ENCODE measurements at places on chromosomes 13 and 19. TPM values are rescaled to one million over a fixed set of nuclear protein-coding genes. Genes with fewer than 3 reads are reported as not detected.

DNA sequence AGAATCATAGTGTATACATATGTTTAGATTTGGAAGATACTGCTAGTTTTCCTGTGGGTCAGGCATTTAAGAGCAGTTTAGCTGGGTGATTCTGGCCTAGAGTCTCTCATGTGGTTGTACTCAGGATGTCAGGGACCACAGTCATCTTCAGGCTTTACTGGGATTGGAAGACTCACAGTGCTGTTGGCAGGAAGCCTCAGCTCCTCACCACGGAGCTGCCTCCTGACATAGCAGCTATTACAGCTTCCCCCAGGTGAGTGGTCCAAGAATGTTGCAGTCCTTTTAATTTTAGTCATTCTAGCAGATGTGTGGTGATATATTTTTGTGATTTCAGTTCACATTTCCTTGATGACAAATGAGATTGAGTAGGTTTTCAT lies 16.9 kb upstream of the GPR18 start:
- H3K4me3 ChIP-seq, result no peak overlapping the region
- no peak overlapping the region for H3K27ac ChIP-seq
- H3K4me1 ChIP-seq, result no peaks in the 10 kb centered on the region
- H3K36me3 ChIP-seq, result peaks cover 8% of the 10 kb centered on the region

- H3K4me1 ChIP-seq, result peaks cover 15% of the 10 kb centered on the region
- no peak overlapping the region for H3K4me3 ChIP-seq
- no peak for DNase-seq
- H3K27me3 ChIP-seq, result peaks cover 5% of the 10 kb centered on the region
- no peak overlapping the region for H3K27ac ChIP-seq
- peaks cover 8% of the 10 kb centered on the region for H3K36me3 ChIP-seq
Observed at GRCh38 chr13:25904830-25905229, 147.0 kb downstream of the SHISA2 start.

DNA sequence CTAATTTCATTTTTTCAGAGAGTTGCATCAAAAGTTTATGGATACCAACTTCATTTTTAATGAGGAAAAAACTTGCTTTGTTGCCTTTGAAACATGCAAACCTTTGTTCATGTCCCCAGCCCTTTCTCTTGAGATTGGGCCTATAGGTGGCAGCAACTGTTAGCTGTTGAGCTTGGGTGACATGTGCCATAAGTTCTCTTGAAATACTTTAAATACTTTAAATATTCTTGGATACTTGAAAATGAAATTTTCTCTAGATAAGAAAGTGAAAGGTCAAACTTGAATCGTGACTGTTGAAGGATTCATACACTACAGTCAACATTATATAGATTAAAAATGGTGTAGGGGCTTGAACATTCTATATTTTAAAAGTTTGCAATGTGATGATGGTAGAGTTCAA lies 294.9 kb downstream of the NDFIP2 start:
- no peaks in the 10 kb centered on the region for H3K36me3 ChIP-seq
- H3K27ac ChIP-seq, result no peak overlapping the region
- DNase-seq, result peak; percentile 26
- no peaks in the 10 kb centered on the region for H3K27me3 ChIP-seq
- no peak overlapping the region for H3K4me3 ChIP-seq
- H3K4me1 ChIP-seq, result peaks cover 4% of the 10 kb centered on the region

- peaks cover 16% of the 10 kb centered on the region for H3K36me3 ChIP-seq
- no peak for DNase-seq
- peaks cover 6% of the 10 kb centered on the region for H3K4me1 ChIP-seq
- peaks cover 17% of the 10 kb centered on the region for H3K27me3 ChIP-seq
- H3K4me3 ChIP-seq, result peak overlapping the region; percentile 64
Observed at GRCh38 chr19:17219286-17219685, 4.1 kb downstream of the USE1 start.

DNA sequence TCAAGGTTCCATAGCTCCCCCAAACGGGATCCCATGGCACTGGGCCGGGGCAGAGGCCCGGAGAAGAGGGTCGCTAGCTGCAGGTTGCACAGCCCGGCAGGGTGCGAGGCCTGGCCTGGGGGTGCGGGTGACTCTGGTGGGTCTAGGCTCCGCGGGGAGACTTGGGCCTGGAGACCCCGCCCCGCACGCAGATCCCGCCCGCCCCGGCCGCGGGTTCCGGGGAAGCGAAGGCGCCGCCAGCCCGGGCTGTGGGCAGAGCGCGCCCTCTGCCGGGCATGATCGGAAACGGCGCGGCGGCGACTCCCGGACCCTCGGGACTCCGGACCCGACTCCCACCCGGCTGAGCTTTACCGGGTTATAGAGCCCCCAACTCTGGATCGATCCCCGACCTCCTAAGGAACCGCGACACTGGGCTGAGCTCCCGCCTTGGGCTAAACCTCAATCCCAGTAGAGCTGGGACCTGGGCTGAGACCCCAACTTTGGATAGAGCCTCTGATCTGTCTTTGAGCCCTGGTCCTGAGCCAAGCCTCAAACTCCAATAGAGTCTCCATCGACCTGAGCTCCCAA lies 3.1 kb upstream of the TNFAIP8L1 start:
- peaks cover 20% of the 10 kb centered on the region for H3K4me1 ChIP-seq
- no peak overlapping the region for H3K4me3 ChIP-seq
- DNase-seq, result peak; percentile 93
- H3K36me3 ChIP-seq, result no peaks in the 10 kb centered on the region
- no peak overlapping the region for H3K27ac ChIP-seq
- H3K27me3 ChIP-seq, result peaks cover 14% of the 10 kb centered on the region

GJB2 gene
- total RNA-seq, result 0.23 TPM

ZNF566 gene
- 10.4 TPM for total RNA-seq

KLK8 gene
- not detected for total RNA-seq

Data from endothelial cell (in vitro differentiated cells).